ENCODE measurements at places on chromosomes 12 and 14. TPM values are rescaled to one million over a fixed set of nuclear protein-coding genes. Genes with fewer than 3 reads are reported as not detected.
A peak's percentile ranks its signal among the peaks of the same experiment; 100 is the strongest.

KRT72 gene
- polyA plus RNA-seq: not detected

TAS2R50 gene
- polyA plus RNA-seq: 0.27 TPM

RILPL2 gene
- 2.2 TPM for polyA plus RNA-seq

DNA sequence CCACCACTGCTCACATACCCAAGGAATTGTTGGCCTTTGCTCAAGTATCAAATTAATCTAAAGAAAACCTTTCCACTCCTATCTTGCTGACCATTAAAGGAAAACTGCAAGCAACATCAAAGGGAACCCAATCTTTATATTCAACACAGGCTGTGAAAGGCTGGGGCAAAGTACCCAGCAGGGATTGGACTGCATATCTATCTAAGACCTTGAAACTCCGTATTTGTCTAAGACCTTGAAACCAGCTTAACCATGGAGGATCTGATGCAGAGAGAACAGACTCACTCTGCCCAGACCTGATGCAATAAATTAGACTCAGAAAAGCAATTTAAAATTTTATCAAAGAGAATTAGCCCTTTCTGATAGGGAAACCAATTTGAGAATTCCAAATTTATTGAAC lies 102.2 kb downstream of the DIO2 start:
- no peak for DNase-seq

DNA sequence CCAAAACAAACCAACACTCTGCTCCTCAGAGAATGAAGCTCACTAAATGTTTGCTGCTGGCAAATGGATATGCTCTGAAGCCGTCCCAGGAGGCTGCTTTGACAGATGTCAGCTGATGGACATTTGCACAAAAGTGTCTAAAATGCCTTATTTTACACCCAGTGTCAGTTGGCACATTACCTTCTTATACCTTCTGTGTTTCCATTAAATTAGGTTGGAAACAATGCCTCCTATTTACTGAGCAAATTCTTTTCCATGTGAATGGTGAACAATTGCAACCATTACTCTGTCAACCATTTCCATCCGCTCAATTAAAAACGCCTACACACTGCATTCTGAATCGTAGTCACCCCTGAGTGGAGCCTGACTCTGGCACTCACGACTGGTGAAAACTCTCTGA lies 1679.9 kb upstream of the FLRT2 start:
- no peak for DNase-seq

DNA sequence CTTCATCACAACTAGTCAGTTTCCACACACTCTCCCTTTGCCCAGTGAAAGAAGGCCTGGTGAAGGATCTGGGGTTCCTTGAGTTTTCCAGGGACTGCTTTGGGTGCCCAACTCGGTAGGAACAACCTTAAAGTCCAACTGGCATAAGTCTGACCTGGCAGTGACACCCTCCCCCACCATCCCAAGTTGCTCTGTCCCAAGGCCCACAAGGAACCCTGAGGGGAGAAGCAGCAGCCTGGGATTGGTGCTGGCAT lies 1.6 kb downstream of the KMT2D start:
- no peak for DNase-seq

GRCh38 chr14:39247256-39247655 lies 13.5 kb downstream of the MIA2 start:
- DNase-seq: no peak

DNA sequence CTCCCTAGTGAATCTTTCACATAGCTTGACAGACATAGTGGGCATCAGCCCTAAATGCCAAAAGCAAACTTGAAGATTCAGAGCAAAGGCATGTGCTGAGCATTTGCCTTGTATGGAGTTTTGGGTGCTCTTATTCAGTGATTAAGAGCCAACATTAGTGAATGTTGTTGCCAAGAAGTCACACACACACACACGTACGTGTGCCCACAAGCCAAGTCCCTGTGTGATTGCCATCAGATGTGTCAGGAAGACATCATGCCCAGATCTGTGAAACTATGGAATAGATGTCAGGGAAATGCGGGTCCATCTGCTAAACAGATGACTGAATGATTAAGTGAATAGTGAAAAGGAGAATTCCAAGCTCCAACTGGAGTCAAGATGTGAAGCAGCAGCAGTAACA lies 149.0 kb downstream of the AKAP6 start:
- DNase-seq: no peak

- peak; percentile 41 for DNase-seq
Observed at GRCh38 chr12:11836282-11837151, 187.0 kb downstream of the ETV6 start.

- DNase-seq: no peak
Observed at GRCh38 chr14:90883782-90884181, 67.6 kb upstream of the TTC7B start.

- no peak for DNase-seq
Observed at GRCh38 chr12:75361408-75361807, 26.9 kb downstream of the GLIPR1L1 start.

Data from heart left ventricle (tissue), 16 donors.